PC-9 (cell line): ENCODE measurements at places on chromosomes 4 and X.

DNA sequence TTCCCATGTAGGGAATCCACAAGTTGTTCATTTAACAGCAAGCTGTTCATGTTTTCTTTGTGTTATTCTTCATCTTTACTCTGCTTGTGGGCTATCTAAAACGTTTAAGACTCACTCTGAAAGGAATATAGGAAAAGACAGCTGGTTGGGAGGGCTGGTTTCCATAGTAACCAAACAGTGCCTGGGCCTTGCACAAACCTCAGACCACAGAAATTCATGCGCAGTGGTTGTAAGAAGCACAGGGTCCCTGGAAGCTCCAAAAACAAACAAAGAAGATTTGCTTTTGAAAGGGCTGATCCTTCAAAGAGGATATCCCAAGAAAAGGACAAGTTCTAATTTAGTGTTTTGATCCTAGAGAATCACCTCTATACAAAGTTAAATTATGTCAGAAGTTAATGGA is 7.8 kb downstream of the SERTM2 start:
- no peak for DNase-seq

- peak; percentile 65 for DNase-seq
These were observed 60.8 kb upstream of the CBR4 start for GRCh38 chr4:169070895-169071218.

- no peak for DNase-seq
These were observed 37.7 kb downstream of the CLDN2 start for GRCh38 chrX:106957856-106958255.

DNA sequence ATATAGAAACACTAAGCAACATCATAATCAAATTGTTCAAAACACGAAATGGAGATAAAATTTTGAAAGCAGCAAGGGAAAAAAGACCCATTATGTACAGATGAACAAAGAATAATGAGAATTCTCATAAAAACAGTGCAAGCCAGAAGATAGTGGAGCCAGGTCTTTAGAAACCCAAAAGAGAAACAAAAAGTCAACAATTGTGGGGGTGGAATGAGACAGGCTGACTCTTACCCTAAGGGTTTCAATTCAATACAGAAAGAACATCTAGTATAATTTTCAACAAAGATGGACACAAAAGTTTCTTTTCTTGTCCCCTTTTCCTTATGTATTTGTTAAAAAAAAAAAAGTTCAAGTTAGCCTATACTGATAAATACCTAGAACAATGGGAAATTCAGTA is 34.0 kb upstream of the MAGEB2 start:
- DNase-seq = no peak

- DNase-seq = peak; percentile 70
These were observed at the start of gene TMEM187 for GRCh38 chrX:153972368-153973126. TMEM187 (plus strand) TSS chrX:153972754; CDS start chrX:153982063, 9,309 bp downstream.

DNA sequence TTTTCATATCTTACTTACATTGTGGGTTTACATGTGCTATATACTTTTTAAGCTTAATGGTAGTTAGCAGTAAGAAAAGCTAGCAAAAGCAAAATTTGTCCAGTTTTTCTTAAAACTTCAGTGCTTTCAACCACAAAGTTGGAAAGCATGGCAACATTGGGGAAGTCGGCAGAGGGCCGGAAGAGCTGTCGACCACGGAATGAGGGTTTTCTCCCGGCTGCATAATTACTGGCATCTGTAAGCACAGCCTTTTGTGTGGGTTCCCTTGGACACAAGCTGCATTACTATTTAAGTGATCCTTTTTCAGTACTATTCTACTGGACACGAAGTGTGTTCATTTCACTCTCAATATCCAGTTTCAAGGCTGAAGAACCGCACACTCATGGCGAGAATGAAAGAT is 560.4 kb downstream of the ANKRD50 start:
- no peak for DNase-seq

DNA sequence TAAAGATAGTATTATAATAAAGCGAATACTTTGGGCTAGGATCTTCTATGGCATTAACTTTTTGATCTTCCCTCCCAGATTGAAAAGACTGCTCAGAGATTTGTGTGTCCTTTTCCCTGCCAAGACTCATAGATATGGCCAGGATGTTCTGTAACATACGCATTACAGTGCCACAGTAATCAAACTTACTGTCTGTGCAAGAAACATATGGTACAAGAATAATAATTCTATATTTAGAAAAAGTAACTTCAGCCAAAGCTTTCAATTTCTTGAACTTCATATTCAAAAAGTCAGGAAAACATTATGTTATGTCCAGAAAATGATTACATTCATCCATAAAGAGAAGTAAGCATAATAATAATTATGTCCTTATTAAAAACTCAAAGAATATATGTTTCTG is 100.9 kb upstream of the GUCY1A1 start:
- DNase-seq = no peak
